Breast epithelium (tissue), 4 donors: ENCODE measurements at places on chromosomes 12 and 14. TPM values are rescaled to one million over a fixed set of nuclear protein-coding genes. Genes with fewer than 3 reads are reported as not detected.

Gene TAS2R9
- not detected for total RNA-seq

- no peak for DNase-seq
- H3K27me3 ChIP-seq: no peaks in the 10 kb centered on the region
- no peak overlapping the region for H3K27ac ChIP-seq
- no peaks in the 10 kb centered on the region for H3K36me3 ChIP-seq
- no peaks in the 10 kb centered on the region for H3K4me1 ChIP-seq
- H3K4me3 ChIP-seq: no peak overlapping the region
Measured at GRCh38 chr12:115823635-115824034, 453.9 kb downstream of the MED13L start.

DNA sequence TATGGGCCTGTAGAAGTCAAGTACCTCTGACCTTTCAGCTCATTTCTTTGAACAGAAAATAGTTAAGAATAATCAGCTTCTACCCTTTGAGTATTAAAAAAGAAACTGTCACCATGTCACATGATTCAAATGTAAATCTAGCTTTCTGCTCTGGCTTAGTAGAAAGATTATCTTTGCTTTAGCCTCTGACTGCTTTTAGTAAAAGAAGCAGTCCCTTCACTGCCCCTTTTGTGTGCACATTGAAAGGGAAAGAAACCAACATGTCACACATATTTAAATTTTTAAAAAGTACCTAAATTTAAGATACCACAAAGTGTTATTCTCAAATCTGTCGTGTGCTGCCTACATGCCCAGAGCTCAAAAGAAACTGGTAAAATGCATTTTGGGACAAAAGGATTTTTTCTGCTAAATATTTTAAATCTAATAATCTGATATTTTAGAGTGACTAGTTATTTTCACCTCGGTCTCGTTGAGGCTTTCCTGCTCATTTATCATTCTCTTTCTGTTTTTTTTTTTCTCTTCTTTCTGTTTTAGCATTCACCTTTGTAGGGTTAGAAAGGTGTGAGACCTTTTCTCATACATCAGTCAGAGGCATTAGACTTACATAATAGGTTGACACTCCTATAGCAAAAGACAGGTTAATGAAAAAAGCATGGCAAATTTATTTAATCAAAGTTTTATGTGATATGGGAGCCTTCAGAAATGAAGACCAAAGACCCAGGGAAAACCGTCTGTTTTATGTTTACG, 41.3 kb downstream of the SLC16A7 start:
- no peaks in the 10 kb centered on the region for H3K27me3 ChIP-seq
- H3K4me3 ChIP-seq: no peak overlapping the region
- H3K27ac ChIP-seq: no peak overlapping the region

Gene PLBD1
- 19.8 TPM for total RNA-seq

DNA sequence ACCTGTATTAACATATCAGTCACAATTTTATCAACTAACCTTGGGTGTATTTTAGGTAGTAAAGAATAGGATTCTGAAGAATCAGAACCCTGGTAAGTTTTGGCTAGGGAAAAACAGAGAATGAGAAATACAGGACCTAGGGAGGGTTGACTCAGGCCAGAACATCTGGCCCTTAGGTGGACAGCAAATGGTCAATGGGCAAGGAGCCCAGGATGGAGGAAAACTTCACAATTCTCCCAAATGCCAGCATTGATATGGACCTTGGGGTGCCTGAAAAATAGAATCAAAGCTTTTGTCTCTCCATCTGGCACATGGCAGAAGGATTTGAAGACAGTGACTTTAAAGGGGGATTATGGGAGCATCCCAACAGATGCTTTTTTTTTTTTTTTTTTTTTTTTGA, 32.7 kb upstream of the PRPF39 start:
- H3K36me3 ChIP-seq: no peaks in the 10 kb centered on the region
- no peak overlapping the region for H3K27ac ChIP-seq
- DNase-seq: no peak
- H3K4me1 ChIP-seq: no peaks in the 10 kb centered on the region
- H3K27me3 ChIP-seq: no peaks in the 10 kb centered on the region
- no peak overlapping the region for H3K4me3 ChIP-seq

DNA sequence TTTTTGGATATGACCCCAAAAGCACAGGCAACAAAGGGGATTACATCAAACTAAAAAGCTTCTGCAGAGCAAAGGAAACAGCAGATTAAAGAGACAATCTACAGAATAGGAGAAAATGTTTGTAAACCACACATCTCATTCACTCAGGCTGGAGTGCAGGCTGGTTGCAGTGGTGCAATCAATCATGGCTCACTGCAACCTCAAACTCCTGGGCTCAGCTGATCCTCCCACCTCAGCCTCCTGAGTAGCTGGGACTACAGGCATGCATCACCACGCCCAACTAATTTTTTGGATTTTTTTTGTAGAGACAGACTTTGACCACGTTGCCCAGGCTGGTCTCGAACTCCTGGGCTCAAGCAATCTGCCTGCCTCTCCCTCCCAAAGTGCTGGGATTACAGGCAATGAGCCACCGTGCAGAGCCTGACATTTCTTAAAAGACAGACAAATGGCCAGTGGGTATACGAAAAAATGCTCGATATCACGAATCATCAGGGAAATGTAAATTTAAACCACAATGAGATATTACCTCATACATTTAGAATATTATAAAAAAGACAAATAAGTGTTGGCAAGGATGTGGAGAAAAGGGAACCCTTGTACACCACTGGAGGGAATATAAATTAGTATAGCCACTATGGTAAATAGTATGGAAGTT, 9.8 kb downstream of the NCKAP5L start:
- no peak overlapping the region for H3K4me3 ChIP-seq
- H3K27me3 ChIP-seq: no peaks in the 10 kb centered on the region
- H3K4me1 ChIP-seq: no peaks in the 10 kb centered on the region
- no peak for DNase-seq

DNA sequence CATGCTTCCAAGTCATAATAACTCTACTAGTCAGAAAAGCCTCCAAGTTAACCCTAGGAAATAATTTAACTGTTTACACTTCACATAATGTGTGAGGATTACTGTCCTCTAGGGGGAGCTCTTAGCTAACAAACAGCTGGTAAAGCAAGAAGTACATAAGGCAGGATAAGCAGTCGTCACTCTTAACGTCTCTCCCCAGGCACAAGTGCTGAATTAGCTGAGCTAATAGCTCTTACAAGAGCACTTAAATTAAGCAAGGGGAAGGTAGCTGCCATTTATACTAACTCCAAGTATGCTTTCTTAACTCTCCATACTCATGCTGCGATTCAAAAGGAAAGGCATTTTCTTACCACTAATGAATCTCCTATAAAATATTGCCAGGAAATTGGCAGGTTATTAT, 79.3 kb upstream of the TSPAN11 start:
- no peak overlapping the region for H3K4me3 ChIP-seq
- H3K27ac ChIP-seq: no peak overlapping the region
- DNase-seq: no peak
- no peaks in the 10 kb centered on the region for H3K27me3 ChIP-seq
- no peaks in the 10 kb centered on the region for H3K4me1 ChIP-seq
- H3K36me3 ChIP-seq: no peaks in the 10 kb centered on the region

DNA sequence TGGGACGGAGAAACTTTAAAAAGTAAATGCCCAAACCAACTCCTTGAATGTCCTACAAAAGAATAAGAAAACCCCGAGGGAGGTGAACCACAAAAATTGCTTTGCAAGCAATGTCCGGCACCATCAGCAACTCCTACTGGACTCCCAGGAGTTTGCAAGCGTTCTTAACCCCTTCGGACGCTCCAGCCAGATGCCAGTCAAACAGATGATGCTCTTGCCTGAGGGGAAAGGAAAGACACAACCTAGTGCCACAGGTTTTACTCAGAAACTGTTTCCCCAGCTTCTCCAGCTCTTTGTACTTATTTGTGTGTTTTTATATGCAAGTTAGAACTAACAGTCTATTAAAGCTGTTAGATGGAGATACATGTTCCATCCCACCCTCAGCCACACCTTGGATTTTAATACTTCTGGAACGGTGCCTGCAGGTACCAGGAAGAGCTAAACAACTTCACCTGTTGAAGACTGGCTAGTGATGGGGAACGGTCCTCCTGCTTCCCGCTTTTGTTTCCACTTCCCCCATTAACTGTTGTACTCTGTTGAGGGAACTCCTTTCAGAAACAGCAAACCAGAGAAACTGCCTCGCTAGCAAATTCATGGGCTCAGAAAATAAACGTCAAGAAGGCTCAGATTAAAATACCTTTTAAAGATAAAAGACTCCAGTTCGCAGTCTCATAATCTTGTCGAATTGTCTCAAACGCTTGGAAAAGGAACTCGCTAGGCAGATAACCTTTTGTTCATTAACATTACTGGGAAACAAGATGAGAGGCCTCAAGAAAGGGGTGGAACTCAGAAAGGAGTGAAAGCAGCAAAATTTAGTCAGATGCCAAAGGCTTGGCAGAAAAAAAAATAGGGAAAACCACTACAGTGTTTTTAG, 1.1 kb upstream of the FERMT2 start:
- H3K36me3 ChIP-seq: no peaks in the 10 kb centered on the region
- peak; percentile 59 for DNase-seq
- no peaks in the 10 kb centered on the region for H3K4me1 ChIP-seq
- peak overlapping the region; percentile 98 for H3K27ac ChIP-seq
- H3K4me3 ChIP-seq: peak overlapping the region; percentile 83

Gene IFNG-AS1
- 0.16 TPM for total RNA-seq

DNA sequence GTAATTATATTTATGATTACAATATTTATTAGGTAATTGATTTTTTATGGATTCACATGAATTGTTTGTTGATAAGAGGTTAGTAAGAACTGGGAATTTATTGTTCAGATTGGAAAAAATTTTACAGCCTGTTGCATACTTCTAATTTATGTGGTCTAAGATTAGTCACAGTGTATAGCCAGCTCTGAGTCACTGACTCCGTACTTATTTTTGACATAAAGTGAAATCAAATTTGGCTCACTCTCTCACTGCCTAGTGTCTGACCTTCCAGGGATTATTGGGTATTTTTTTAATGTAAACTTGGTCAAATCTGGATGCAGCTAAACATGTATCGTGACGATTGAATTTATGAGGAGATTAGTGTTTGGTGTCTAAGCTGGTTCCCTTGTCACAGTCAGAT, 109.3 kb downstream of the PTPRQ start:
- H3K27ac ChIP-seq: no peak overlapping the region
- no peaks in the 10 kb centered on the region for H3K4me1 ChIP-seq
- no peaks in the 10 kb centered on the region for H3K36me3 ChIP-seq
